ENCODE measurements at places on chromosomes 11 and 22.
A peak's percentile ranks its signal among the peaks of the same experiment; 100 is the strongest.

GRCh38 chr11:16841984-16842383, 103.5 kb downstream of the C11orf58 start:
- no peak for DNase-seq

- DNase-seq: no peak
Observed at GRCh38 chr11:115193914-115194801, 310.1 kb downstream of the CADM1 start.

DNA sequence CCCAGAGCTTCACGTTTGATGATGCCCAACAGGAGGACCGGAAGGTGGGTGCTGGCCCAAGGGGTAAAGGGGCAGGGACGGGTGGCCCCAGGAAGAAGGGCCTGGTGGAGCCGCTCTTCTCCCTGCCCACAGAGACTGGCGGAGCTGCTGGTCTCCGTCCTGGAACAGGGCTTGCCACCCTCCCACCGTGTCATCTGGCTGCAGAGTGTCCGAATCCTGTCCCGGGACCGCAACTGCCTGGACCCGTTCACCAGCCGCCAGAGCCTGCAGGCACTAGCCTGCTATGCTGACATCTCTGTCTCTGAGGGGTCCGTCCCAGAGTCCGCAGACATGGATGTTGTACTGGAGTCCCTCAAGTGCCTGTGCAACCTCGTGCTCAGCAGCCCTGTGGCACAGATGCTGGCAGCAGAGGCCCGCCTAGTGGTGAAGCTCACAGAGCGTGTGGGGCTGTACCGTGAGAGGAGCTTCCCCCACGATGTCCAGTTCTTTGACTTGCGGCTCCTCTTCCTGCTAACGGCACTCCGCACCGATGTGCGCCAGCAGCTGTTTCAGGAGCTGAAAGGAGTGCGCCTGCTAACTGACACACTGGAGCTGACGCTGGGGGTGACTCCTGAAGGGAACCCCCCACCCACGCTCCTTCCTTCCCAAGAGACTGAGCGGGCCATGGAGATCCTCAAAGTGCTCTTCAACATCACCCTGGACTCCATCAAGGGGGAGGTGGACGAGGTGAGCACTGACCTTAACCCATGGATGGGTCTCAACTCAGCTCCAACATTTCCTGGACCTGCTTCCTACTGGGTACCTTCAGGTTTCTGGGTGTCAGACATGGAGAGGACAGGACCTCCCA, 2.0 kb downstream of the RIC8A start:
- no peak for DNase-seq

DNA sequence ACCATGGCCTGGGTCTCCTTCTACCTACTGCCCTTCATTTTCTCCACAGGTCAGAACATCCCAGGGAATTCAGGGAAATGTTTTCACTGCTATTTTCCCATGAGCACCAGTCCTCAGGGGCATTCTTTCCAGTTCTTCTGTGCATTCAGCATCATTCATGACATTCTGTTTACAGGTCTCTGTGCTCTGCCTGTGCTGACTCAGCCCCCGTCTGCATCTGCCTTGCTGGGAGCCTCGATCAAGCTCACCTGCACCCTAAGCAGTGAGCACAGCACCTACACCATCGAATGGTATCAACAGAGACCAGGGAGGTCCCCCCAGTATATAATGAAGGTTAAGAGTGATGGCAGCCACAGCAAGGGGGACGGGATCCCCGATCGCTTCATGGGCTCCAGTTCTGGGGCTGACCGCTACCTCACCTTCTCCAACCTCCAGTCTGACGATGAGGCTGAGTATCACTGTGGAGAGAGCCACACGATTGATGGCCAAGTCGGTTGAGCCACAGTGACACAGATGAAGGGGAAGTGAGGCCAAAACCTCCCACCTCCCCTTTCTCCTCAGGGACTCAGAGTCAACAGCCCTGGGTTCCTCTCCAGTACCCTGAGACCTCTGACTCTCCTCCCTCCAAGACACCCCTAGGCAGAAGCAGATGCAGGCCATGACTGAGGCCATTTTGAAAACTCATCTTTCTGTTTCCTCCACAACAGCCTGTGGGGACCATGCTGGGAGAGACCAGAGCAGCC, 15.9 kb upstream of the IGLL5 start:
- DNase-seq: no peak

GRCh38 chr22:46114518-46115387, 35.6 kb upstream of the PPARA start:
- no peak for DNase-seq

DNA sequence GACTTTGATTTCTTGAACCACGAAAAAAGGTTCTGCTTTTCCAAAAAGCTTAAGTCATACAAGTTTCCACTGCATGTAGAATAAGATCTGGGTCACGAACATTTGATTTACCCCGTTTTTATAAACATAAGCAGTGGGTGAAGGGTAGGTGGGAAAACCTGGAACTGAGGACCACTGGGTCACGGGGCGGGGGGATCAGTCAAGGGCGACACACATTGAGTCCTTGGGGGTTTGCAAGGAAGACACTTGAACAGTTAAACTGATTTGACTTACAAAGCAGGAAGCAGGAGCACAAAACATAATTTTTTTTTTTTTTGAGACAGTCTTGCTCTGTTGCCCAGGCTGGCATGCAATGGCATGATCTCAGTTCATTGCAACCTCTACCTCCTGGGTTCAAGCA, 10.9 kb downstream of the FADS3 start:
- no peak for DNase-seq

DNA sequence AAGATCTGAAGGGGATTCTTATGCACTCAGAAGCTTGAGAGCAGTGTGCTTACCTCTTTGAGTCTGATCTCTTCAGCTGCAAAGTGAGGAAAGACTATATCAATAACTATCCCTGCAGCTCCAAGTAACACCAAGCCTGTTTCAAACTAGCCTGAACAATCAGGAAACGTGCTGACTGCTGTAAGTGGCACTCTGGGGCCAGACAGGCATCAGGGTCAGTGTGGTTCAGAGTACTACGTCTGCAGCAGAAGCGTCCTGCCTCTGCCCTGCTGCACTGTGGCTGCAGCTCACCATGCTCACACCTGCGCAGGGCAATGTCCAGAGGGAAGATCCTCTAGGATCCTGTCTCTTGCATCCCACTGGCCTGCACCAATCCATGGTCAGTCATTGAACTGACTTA, 25.5 kb upstream of the LINC01488 start:
- no peak for DNase-seq

- no peak for DNase-seq
Observed at GRCh38 chr11:127639916-127640315, 639.3 kb upstream of the KIRREL3 start.

DNA sequence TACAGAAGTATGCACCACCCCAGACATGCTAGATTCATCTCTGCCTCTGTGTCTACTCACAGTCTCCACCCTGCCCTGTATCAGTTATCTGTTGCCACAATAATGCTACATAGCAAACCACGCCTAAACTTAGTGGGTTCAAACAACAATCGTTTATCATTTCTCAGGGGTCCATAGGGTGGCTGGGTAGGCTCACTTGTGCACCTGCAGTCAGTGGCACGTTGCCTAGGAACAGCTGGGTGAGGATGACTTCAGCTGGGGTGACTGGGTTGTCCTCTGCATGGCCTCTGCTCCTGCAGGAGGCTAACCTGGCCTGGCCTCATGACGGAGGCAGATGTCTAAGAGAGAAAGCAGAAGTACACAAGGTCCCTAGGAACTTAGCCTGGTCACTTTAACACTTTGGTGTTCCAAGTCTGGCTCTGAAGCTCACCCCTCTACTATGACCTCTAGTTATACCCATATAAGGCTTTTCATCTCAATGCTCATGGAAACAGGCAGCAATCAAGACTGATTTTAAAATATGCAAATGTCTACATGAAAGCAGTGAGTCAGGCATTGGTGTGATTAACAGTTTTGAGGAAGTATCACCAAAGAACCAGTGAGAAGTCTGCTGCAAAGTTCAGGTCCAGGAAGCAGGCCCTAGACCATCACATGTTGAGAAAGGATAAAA, 10.7 kb downstream of the OLFML1 start:
- DNase-seq: no peak

DNA sequence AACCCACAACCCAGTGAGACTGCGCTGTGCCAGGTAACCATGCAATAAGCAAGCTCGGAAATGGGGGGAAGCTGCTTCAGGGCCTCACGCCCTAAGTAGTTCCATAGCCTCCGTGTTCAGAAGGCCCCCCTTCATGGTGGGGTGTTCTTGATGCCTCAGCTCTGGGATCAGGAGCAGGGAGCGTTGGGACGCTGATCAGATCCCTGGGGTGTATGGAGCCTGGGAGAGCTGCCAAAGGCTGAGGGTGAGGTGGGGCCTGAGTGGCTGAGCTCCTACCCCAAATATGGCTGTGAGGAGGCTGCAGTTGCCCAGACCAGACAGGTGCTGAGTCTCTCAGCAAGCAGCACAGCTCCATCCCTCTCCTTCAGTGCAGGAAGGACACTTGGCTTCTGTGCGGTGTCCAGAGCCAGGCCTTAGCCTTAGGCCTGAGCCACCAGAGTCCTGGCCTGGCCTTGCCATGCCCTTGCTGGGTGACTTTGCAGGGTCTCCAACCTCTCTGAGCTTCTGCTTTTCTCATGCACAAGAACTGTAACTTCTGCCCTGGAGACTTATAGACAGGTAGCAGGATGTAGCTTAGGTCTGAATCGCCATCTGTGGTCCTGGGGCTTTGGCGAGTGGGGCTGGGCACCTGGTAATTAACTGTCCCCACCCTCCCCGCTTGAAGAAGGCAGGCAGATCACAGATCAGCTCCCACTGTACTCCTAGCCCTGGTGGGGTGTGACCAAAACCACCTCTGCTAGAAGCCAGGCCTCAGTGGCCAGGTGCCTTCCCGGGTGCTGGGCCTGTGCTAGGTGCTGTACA, 5.3 kb downstream of the MMP11 start:
- DNase-seq: no peak

DNA sequence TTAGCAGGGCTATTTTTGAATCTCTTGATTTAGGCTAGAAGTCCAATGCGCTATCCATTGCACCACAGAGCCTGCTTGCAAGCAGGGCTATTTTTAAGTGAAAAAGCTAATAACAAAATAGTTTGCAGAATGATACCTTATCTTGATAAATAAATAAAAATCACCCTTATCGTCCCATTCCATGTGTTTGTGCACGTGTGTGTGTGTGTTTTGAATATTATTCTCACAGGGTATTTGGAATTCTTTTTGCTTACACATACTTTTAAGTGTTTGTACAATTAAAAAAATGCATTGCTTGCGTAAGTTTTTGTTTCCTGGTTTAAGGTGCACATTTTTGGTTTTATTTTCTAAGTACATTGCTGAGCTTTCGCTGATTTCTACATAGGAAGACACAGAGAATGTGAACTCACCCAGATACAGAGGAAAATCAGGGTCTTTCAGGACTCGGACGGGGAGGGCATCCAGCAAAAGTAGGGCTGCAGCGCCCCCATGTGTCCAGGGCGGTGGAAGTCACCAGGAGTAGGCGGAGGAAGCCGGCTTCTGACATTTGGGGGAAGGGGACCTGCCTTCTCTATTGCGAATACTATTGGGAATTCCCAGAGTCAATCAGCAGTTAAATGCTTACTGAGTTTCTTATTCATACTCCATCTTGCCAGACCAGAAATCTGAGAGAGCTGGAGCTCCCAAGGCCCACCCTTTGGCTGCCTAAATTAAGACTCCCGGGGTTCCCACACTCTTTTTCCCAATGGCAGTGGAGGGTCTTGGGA, 27.3 kb downstream of the SLC1A2 start:
- DNase-seq: peak; percentile 91

GRCh38 chr11:64352099-64352994, 6.6 kb upstream of the RPS6KA4 start:
- no peak for DNase-seq

DNA sequence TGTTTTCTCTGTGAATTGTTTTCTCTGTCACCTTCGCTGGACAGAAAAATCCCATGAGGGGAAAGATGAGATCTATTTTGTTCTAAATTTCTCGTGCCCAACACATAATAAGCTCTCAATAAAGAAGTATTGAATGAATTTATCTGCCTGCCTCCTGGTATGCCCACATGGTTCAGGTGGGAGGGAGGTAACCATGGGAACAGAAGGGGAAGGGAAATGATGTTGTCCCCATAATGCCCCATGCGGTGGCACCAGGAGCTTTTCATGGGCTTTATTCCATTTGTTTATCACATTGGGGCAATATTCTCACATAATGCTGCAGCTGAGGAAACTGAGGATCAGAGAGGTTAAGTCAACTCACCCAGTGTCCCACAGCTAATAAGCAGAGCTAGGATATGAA, 8.7 kb downstream of the USH1C start:
- DNase-seq: no peak

DNA sequence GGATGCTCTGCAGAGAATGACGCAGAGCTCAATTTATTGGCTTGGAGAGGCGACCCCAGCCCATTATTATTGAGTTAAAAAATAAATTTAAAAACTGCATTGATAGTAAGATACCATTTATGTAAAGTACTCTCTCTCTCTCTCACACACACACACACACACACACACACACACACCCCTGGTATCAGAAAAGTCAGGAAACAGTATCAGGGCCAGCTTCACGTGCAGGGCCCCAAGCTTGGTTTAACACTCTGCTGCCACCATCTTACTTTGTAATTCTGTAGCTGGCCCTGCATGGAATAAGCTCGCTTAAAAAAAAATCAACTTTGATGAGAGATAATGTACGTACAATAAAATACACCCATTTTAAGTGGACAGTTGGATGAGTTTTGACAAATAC, 59.8 kb upstream of the CD5 start:
- no peak for DNase-seq

DNA sequence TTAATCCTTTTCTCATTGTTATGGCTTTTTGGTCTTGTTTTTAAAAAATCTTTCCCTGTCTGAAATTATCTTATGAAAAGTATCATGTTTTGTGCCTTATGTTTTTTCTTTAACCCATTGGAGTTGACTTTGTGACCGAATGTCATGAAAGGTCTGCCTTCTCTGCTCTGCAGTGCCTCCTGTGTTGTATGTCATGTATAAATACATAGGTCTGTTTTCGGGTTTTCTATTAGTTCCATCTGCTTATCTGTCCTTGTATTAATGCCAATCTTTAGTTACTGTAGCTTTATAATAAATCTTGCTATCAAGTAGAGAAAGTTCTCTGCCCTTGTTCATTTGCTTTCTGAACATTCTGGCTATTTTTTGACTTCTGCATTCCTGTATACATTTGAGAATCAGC, 73.0 kb downstream of the ZBTB44 start:
- DNase-seq: no peak

DNA sequence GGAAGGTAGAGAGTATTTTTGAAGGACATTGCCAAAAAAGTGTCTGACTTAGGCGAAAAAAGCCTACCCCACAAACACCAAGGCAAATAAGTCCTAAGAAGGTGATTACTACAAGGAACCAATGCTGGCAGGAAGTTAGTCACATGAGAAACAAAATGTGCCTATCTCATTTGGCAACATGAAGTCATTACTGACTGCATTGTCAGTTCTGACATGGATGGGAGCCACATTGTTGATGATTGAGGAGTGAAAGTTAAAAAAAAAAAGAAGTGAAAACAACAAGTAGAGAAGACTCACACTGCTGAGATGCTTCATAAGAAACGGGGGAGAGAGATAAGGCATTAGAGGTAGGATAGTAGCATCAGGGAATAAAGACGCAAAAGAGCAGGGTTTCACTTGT, 141.5 kb upstream of the FAT3 start:
- DNase-seq: no peak

GRCh38 chr22:16866167-16866566, 41.0 kb upstream of the XKR3 start:
- no peak for DNase-seq
